ENCODE measurements at places on chromosomes 11 and 22.

- no peak for DNase-seq
These were observed 173.3 kb downstream of the GRIA4 start for GRCh38 chr11:105783216-105783615.

- no peak for DNase-seq
These were observed at the start of gene HTR3A for GRCh38 chr11:113974741-113975470. Gene HTR3A (plus strand): TSS chr11:113975108. CDS start chr11:113975326, 218 bp downstream.

GRCh38 chr11:43830928-43831440 is 49.6 kb upstream of the ALKBH3 start:
- DNase-seq: no peak

- no peak for DNase-seq
These were observed 430.5 kb upstream of the FAT3 start for GRCh38 chr11:91794146-91794545.

DNA sequence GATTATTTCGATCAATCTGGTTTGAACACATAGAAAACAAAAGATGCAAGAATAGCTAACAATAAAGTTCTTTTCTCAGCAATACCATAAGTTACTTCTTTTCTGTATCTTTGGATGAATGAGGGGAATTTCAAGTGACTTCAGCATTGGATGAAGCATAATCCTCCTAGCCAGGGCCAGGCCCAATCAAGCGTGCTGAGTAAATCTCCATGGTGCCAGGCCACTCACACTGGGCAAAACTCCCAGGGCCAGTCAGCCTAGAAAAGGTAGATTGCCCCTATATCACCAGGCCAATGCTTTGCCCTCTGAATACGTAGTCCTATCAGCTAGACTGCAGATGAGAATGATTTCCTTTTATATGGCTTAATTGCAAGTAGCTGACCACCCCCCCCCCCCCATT is 6.0 kb downstream of the CNTF start:
- no peak for DNase-seq

Data from GM13976 (cell line).